CD4-positive, alpha-beta T cell treated with Interleukin-17A for 1 hour (primary cell): ENCODE measurements at places on chromosomes 1 and 21.

GRCh38 chr1:11373895-11374747 is 101.1 kb downstream of the UBIAD1 start:
- no peak for DNase-seq

- DNase-seq, result no peak
Measured at GRCh38 chr21:17925899-17926298, 106.7 kb upstream of the C21orf91 start.

DNA sequence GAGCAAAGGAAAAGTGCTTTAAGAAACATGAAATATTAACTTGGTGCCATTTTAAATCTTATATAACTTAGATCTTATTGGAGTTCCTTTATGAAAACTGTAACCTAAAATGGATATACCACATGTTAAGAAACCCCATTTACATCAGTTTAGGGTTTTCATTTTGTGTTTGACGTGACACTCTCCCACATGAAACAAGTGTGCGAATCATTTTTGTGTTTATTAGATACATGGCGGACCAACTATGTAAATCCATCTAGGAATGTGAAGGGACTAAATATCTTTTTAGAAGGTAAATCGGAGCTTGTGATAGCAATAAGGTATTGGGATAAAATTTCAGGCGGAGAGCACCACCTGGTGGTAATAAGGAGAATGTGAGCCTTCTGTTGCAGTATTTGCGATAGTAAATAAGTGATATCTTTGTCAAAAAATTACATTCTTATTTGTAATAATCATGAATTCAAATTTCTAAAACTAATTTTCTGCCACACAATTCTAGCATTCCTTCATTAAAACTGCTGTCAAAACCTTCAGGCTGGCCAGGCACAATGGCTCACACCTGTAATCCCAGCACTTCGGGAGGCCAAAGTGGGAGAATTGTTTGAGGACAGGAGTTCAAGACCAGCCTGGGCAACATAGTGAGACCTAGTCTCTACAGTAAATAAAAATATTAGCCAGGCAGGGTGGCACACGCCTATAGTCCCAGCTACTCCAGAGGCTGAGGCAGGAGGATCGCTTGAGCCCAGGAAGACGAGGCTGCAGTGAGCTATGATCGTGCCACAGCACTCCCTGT is 31.3 kb downstream of the SMAP2 start:
- DNase-seq, result peak; percentile 78

DNA sequence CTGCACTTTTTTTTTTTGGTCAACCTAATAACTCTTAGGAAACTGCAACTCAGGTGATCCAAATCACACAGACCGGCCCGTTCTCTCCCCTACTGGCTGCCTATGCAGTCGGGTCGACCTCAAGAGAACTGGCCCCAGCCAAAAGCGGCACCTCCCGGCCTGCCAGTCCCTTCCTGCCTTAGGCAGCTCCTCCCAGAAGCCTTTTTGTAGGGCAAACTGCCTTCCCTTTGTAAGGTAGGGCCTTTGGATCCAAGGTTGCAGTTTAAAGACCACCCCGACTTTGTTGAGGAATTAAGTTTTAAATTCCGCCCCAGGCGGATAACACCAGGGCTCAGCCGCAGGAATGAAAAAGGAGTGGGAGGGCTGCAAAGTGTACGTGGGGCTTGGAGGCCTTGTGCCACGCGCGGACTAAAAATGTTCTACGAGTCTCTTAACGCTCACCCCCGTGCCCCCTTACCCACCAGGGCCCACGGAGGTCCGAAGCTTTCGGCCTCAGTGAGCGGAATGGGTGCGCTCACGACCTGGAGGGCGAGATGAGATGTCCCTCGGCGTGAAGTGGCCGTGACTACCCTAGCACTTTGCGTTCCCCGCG is 642 bp upstream of the ST3GAL3 start:
- DNase-seq, result no peak

- no peak for DNase-seq
Measured at GRCh38 chr1:55828044-55828443, 612.9 kb upstream of the USP24 start.

DNA sequence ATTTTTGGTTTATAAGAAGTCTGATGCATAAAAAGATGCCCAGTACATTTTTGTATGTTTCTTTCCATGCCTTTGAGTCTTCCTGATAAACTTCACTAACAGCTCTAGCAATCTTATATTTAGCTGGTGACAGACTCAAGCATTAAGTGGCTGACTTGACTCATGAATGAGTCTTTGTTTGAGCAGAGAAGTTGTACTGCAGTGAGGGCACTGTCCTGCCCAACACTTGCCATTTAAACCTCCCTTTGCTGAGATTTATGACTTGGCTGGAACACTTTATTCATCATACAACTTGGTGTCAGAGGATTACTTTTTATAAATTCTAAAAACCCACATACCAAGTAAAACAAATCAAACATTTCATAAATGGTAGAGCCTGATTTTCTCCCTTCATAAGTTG is 14.6 kb upstream of the CAMSAP2 start:
- DNase-seq, result no peak

GRCh38 chr1:113983391-113983790 is 4.1 kb downstream of the OLFML3 start:
- no peak for DNase-seq

DNA sequence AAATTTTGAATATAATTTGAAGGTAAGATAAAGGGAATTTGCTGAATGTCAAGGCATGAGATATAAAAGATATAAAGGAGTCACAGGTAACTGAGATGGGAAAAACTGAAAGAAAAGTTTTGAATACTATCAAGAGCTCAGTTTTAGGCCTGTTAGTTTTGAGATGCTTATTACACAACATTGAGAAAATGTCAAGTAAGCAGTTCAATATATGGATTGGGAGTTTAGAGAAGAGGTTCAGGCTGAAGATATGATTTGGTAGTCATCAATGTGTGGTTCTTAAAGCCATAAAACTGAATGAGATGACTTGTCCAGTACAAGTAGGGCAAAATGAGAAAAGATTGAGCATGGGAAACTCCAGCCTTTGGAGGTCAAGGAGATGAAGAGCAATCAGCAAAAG is 4.7 kb upstream of the RNPC3 start:
- no peak for DNase-seq

DNA sequence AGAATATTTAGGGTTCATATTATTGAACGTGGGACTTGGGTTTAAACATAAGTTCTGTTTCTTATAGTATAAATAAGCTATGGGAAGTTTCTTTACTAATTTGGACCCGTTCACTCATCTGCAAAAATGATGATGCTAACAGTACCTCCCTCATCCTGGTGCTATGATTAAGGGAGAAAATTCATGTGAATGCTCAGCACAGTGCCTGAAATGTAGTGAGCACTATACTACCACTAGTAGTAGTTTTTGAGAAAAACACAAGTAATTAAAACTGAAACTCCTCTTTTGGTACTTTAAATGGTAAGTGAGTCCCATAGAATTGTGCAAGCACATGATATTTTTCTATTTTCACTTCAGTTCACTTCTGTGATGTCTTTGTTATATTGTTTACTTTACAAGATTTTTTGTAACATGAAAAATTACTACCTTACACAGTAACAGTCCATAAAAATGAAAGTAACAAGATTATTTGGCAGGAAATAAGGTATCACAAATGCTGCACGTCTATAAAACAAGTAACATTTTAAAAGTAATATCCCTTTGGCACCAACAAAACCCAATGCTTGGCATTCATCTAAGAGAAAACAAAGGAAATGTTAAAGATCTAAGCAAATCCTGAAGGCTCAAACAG is 11.3 kb upstream of the PTPRC start:
- peak; percentile 51 for DNase-seq

GRCh38 chr1:232327899-232328298 is 302.0 kb downstream of the SIPA1L2 start:
- DNase-seq, result no peak
